ENCODE measurements at places on chromosomes 5 and 9. TPM values are rescaled to one million over a fixed set of nuclear protein-coding genes. Genes with fewer than 3 reads are reported as not detected.
A peak's percentile ranks its signal among the peaks of the same experiment; 100 is the strongest.

The DPYSL3 gene
- total RNA-seq = 77.5 TPM

DNA sequence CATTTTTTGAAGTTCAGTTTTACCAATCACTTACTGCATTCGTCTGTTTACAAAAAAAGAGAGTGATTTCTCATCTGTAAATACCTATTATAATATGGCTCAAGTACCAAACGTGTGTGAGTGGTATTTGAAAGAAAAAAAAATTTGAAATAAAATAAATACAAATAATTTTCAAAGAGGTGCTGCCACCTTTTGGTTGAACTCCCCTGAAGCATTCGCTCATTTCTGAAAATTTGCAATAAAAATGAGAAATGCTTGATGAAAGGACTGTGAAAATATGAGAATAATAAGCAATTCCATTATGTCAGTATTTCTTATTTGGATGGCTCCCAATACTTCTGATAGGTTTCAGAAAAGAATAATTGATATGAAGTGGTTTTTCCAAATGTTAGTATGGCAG, 409.9 kb downstream of the CTNND2 start:
- no peaks in the 10 kb centered on the region for H3K27me3 ChIP-seq
- H3K4me3 ChIP-seq = no peak overlapping the region
- no peaks in the 10 kb centered on the region for H3K36me3 ChIP-seq
- no peak overlapping the region for H3K27ac ChIP-seq

- no peaks in the 10 kb centered on the region for H3K27me3 ChIP-seq
- no peak for DNase-seq
- H3K4me3 ChIP-seq = no peak overlapping the region
- H3K4me1 ChIP-seq = peaks cover 17% of the 10 kb centered on the region
Observed at GRCh38 chr9:70049672-70050271, 6.1 kb downstream of the MAMDC2 start.

The DRD1 gene
- 0.37 TPM for total RNA-seq

- no peaks in the 10 kb centered on the region for H3K36me3 ChIP-seq
- no peaks in the 10 kb centered on the region for H3K27me3 ChIP-seq
- H3K27ac ChIP-seq = peak overlapping the region; percentile 74
- H3K4me3 ChIP-seq = no peak overlapping the region
Observed at GRCh38 chr9:72315089-72315509, 49.9 kb downstream of the ZFAND5 start.

DNA sequence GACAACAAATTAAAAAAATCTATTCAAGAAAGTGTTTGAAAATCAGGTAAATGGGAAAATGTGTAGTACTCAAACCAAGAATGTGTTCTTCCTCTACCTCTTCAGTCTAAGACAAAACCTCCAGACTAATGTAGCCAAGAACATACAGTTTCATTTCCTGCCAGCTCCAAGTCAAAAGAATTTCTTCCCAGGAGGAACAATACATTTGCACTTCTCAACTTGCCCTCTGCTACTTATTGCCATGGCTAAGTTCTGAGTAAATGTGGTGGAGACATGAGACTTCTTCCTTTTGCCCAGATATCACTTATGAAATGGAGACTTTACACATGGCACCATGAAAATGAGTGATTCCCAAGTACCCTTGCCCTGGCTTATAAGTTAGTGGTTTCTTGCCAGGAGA, 2112.2 kb upstream of the C9orf72 start:
- H3K4me3 ChIP-seq = no peak overlapping the region
- H3K27me3 ChIP-seq = no peaks in the 10 kb centered on the region
- DNase-seq = no peak
- H3K4me1 ChIP-seq = no peaks in the 10 kb centered on the region
- H3K36me3 ChIP-seq = no peaks in the 10 kb centered on the region

GRCh38 chr5:170603578-170604565, 100.1 kb downstream of the KCNIP1 start:
- DNase-seq = no peak
- no peaks in the 10 kb centered on the region for H3K4me1 ChIP-seq
- H3K36me3 ChIP-seq = no peaks in the 10 kb centered on the region
- H3K27ac ChIP-seq = no peak overlapping the region
- H3K27me3 ChIP-seq = no peaks in the 10 kb centered on the region

DNA sequence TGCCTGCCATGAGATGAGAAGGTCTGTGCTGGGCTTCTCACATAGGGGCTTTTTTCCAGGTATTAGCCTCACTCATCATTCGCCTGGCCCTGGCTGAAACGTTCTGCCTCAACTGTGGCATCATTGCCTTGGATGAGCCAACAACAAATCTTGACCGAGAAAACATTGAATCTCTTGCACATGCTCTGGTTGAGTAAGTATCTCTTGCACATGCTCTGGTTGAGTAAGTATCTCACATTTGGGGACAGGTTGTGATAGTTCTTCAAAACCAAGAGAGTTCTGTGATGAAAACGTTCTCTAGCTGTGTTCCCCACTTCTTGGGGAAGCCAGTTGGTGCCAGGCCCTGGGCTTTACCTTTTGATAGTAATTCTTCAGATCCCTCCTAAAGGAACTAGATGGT, 17.4 kb upstream of the IL13 start:
- no peaks in the 10 kb centered on the region for H3K36me3 ChIP-seq
- H3K4me3 ChIP-seq = no peak overlapping the region
- no peak overlapping the region for H3K27ac ChIP-seq
- no peaks in the 10 kb centered on the region for H3K4me1 ChIP-seq

DNA sequence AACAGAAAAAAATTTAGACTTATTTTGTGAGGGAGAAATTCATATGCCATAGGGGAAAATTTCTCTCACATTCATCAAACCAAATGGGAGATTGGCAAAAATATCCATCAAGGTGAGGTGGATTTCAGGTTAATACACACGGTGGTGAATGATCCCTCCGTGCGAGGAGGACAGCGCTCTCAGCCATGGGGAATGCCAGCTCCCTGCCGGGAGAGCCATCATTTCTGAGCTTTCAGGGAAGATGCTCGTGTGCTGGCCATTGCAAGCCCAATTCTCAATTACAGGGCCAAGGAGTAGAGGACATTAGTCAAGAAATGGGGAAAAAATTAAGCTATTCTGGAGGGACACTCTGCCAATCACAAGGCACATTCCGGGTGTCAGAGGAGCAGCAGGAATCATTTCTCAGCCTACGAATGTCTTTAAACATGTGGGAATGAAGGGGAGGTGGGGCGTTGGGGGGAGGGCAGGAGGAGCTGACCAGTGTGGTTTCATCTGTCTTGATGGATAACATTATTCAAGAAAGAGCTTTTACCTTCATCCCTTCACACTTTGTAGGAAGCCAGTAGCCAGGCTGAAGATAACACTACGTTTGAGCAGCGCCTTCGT, 165.5 kb downstream of the DAB2IP start:
- no peak overlapping the region for H3K4me3 ChIP-seq
- H3K36me3 ChIP-seq = no peaks in the 10 kb centered on the region
- no peaks in the 10 kb centered on the region for H3K27me3 ChIP-seq
- no peak overlapping the region for H3K27ac ChIP-seq
- no peaks in the 10 kb centered on the region for H3K4me1 ChIP-seq
- DNase-seq = no peak
